ENCODE measurements at places on chromosomes 12 and 14. TPM values are rescaled to one million over a fixed set of nuclear protein-coding genes. Genes with fewer than 3 reads are reported as not detected.

DNA sequence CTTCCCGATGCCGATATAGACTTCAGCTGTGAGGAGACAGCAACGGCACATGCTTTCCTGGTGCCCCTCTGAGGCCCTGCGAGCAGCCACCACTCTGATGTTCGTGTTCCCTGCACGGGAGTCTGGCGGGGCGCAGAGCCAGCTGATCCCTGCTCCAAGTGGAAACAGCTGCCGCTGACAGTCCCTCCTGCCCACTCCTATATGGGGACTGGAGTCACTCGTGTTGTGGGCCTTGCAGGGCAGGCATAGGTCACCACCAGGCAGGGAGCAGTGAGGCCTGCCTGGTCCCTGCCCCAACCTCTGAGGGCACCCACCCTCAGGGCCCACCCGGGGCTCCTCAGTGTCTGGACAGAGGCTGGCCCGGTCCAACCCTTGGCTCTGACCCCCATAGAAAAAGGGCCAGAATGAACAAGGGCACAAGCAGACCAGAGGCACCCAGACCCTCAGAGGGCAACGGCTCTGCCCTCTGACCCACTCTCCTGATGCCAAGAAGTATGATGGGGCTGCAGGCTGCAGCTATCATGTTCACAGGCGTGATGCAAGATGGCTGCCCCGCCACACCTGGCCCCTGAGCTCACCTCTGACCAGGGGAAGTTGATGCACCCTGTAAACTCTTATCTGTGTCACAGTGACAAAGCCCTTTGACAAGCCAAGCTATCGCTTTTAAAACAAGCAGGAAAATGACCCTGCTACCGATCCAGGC, 181.6 kb downstream of the CALM1 start:
- DNase-seq = no peak

DNA sequence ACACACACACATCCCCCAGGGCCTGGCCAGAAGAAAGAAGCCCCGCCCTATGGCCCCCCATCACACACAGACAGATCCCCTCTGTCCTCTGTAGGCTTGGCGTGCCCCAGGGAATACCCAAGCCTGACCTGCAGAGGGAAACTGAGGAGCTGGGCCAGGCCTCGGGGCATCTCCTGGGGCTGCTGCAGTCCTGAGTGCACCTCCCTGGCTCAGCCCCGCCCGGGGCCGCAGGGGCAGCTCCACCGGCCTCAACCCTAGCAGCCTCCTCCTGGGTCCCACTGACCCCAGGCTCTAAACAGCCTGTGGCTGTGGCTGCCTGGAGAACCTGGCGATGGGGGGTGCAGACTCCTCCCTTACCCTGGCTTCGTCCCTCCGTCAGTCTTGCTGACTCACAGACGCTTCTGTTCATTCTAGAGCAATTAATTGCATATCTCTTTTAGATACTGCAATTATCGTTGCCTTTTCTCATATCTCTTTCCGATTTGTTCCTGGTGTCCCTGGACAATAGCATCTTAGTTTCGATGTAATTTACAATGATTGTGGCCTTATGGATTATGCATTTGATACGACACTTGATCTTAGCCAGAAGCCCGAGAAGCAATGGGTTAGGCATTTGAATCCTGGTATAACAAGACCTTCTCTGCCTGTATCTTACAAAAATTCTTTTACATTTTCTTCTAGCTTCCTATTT, 45.8 kb upstream of the EIF5 start:
- DNase-seq = no peak

- no peak for DNase-seq
These were observed 586.3 kb downstream of the BCL11B start for GRCh38 chr14:98685725-98686124.

DNA sequence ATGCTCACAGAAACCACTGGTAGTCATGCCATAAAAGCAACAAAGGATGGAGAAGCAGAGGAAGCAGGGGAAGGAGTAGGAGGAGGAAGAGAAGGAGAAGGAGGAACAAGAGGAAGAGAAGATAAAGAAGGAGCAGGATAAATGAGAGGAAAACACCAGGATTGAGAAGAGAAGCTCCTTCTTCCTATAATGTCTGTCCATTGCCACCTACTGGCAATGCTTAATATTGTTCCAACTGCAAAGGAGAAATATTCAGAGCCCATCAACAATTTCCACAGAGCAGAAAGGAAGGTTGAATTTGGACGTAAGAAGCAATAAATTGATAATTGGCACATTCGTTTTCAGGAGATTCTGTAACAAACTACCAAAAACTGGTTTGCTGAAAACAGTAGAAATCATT, 898.4 kb downstream of the SLC16A7 start:
- peak; percentile 2 for DNase-seq

GRCh38 chr12:77161944-77162343, 96.6 kb upstream of the E2F7 start:
- DNase-seq = no peak

ANKRD33 gene
- not detected for polyA plus RNA-seq

- DNase-seq = no peak
These were observed 379.5 kb downstream of the LRFN5 start for GRCh38 chr14:41986083-41986645.

GRCh38 chr12:52362118-52362726, 5.1 kb downstream of the KRT85 start:
- no peak for DNase-seq

DNA sequence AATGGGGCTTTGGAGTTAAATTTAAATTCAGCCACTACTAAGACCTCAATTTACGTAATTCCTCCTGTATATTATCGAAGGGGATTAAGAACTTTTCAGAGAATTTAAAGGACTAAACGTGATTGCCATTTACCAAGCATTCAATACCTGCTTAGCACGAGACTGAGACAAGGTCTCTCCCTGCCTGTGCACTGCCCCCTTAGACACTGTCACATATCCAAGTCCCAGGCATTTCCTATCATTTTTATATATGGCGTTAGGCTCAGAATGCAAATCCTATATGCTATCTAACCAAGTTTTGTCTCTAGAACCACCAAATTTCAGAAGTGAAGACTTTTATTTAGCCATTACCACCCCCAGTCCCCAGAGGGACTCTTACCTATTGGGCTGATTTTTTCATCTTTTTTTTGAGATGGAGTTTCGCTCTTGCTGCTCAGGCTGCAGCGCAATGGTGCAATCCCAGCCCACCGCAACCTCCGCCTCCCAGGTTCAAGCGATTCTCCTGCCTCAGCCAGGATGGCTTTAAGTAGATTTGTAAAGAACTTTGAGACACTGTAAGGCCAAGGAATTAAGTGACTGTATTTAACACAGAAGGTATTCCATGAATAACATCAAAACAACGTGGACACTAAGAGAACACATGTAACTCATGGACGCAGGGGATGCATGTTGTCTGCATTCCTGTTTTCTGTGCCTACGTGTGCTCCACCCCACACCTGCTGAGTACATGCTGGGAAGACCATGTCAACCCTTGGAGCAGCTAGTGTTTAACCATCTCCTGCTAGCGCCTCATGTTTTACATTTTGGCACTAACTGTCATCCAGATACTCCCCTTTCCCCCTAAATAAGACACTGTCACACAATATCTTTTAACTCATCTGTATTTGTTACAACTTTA, 6.4 kb downstream of the HSP90AA1 start:
- no peak for DNase-seq

DNA sequence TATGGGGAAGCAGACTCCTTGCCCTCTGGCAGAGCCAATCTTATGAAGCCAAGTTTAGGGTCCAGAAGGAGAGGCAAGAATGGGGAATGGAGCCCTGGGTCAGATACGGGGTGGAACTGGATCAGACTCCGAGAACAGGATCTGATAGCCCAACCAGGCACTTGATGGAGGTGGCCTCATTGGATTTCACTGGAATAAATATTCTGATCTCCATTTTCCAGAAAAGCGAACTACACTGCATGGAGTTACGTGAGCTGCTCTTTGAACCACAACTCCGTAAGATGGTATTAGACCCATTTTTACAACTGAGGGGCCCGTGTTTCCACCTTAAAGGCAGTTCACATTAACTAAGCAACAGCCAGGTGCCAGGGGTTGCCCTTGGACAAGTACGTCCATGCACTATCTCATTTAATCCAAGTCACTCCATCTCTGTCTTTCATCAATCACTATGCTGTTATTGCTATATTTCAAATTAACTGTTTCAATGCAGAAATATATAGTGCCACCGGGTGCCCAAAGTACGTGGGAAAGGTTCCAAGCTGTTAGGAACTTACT, 155.2 kb downstream of the BCL11B start:
- no peak for DNase-seq

DNA sequence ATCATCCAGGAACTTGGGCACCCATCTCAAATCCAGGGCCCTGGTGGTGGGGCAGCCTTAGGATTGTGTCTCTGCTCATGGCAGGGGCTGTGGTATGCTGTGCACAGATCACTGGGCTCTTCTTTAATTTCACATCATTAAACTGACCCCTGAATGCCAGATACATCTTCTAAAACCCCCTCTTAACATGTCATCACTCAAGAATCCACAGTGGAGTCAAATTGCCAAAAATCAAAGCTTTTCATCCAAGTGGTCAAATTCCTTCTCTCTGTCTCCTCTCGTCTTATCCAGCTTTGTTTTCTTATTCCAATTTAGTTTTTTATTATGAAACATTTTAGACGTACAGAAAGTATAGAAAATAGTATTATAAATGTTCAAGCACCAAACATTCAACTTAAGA, 97.5 kb downstream of the ADCK1 start:
- DNase-seq = no peak

ST8SIA1 gene
- not detected for polyA plus RNA-seq

GRCh38 chr12:1859643-1860042, 39.3 kb downstream of the LRTM2 start:
- DNase-seq = no peak

DNA sequence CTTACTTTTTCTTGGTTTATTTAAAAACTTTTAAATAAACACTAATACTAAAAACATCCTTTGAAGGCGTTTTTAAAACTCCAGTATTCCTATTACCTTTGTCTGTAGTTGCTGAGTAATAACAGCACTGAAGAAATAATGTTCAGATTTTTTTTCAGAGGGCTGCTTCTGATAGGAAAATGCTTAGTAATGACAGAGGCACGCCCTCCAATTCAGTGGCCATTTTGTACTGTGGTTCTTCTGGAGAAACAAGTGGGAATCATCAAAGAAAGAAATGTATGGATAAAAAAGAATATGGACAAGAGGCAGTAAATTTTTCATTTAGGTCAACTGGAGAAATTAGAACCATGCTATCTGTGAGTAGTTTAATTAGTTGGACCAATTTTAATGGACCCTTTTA, 13.6 kb downstream of the VEZT start:
- DNase-seq = no peak

DNA sequence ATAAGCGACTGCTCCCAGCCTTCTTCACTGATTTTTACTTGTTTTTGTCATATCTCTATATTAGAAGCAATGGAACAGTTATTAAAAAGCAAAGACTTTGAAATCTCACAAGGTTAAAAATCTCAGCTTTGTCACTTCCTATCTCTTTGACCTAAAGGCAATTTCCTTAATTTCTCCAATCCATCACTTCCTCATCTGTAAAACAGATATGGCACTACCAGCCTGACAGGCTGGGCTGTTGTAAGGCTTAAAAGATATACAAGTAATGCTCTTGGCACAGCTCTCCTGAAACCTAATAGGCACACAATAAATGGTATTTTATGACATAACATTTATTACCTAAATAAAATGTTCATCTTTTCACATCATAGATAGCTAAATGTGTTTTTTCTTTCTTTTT, 25.6 kb downstream of the ATXN2 start:
- no peak for DNase-seq

CIROP gene
- polyA plus RNA-seq = 0.07 TPM

DNA sequence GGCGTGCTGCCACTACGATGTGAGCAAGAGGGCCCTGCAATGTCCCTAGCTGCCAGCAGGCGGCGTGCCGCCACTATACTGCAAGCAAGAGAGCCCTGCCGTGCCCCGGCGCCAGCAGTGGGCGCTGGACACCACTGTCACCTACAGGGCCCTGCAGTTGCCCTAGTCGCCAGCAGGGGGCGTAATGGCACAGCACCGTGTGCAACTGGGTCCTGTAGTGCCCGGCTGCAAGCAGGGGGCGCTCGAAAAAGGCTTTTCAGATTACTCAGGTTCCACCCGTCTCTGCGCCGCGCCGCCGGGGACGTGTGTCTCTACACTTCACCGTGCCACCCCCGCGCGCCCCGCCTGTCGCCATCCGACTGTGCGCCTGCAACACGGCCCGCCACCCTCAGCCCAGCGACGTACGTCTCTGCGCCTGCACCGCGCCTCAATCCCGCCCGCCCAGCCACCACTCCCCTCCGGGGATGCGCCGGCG, 1356.9 kb downstream of the TMEM121 start:
- DNase-seq = no peak

- no peak for DNase-seq
These were observed 19.8 kb downstream of the WNK1 start for GRCh38 chr12:772056-772697.

GRCh38 chr12:58719161-58719560, 201.1 kb downstream of the LRIG3 start:
- no peak for DNase-seq

DNA sequence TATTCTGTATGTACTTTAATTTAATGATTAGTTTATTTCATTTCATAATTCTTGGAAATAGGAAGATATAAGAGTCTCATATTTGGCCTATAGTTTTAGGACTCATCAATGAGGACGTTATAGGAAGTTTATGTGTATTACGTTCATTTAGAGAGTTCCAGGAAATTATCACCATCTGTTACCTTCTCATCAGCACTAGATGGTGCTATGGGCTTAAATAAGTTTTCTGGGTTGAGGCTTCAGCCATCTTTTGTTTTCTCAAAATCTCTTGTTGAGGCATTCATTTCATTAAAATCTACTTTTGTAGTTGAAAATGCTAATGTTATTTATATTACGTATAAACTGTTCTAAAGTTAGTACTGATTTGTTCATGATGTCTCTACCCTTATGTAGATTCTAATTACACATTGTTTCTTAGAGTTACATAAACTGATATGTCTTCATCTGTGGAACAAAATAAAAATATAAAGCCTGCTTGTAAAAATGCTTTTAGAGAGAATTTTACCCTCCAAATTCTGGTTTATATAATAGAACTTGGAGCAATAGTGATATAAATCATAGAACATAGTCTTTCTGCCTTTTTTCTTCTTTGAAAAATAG, 89.2 kb downstream of the CFAP54 start:
- DNase-seq = peak; percentile 7

MDGA2 gene
- not detected for polyA plus RNA-seq

DNA sequence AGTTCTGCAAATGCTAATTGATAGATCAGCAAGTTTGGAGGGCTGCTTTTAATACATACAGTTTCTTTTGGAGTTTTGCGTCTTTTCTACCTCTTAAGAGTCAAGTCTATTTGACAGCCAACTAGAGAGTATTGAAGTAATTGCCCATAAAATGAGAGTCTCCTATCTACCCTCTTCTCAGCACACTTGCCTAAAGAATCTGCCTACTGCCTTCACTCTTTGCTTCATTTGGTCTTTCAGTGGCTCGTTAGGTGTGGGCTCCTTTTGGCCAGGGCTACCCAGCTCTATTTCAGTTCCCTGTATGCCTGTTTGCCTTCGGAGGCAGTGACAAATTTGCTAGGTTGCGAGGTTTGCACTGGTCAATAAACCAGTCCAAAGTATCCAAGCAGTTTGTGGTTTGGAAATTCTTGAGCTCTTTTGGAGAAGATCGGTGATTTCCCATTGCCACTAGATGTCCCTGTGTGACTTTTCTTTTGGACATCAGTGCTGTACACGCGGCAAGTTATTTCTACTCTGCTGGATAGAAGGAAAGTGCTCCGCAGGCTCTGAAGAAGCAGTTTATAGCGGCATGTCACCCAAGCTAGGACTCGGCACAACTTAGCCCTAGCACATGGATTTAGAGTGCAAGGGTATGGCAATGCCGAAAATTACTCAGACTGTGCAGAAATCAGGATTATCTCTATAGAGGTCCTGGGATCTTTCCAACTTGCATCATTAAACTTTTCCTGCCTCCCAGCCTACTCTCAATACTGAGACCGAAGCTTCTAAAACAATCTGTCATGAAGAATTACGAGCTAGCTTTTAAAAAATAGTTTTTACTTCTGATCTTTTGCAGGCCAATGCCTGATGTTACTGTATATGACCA, 38.6 kb downstream of the MGST1 start:
- DNase-seq = peak; percentile 5

SALL2 gene
- 7.2 TPM for polyA plus RNA-seq

Data from BJ (cell line).